ENCODE measurements at places on chromosomes 4 and X.

DNA sequence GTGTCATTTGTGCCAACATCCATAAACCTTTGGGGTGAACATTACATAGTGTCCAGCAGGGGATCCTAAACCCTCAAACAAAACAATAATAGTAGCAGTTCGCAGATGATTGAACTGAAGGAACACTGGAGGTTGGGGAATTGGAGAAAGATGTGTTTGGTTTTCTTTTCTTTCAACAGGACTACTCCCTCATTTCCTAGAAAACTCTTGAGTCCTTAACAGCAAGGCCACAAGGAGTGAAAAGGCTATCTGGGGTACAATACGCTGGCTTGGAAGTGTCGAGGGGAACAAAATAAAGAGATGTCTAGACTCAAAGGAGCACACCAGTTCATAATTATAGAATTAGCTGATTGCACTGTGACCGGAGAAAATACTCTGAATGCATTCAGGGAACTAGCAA lies 72.1 kb downstream of the IDS start:
- no peak for DNase-seq

DNA sequence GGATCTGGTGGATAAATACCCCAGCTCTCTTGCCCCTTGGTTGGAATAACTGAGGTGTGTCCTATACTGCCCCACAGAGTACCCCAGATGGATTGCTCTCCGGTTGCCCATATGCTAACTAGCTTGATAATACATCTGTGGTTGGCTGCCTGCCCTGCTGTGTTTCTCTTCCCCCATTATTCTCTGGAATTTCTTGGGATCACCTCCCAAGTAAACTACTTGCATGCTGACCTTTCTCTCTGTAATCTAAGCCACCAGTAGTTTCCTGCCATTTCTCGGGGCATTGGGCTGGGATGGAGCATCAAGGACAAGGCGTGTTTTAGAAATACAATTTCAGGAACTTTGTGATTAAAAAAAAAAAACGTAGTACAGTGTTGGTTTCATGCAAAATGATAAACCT lies 25.2 kb downstream of the PPP1R2C start:
- no peak for DNase-seq

- no peak for DNase-seq
These were observed 479.5 kb downstream of the EPHA5 start for GRCh38 chr4:65190780-65191179.

GRCh38 chr4:7845493-7846128 lies 94.0 kb downstream of the AFAP1 start:
- no peak for DNase-seq

GRCh38 chr4:67616478-67616877 lies 58.0 kb downstream of the STAP1 start:
- no peak for DNase-seq
